Left lobe of liver (tissue), 2 donors: ENCODE measurements at places on chromosomes 5 and 9. TPM values are rescaled to one million over a fixed set of nuclear protein-coding genes. Genes with fewer than 3 reads are reported as not detected.

Gene PDCD1LG2
- total RNA-seq = 0.73 TPM

Gene FABP6
- not detected for total RNA-seq

Gene OTULIN
- 32.1 TPM for total RNA-seq

Gene NUP214
- total RNA-seq = 21.9 TPM

Gene UBAC1
- total RNA-seq = 18.7 TPM

Gene SLC30A5
- 24.7 TPM for total RNA-seq

Gene JADE2
- total RNA-seq = 14.2 TPM

Gene BTNL3
- total RNA-seq = not detected

Gene SMIM33
- not detected for total RNA-seq

Gene IFNA5
- total RNA-seq = not detected

Gene FRMD3
- 0.53 TPM for total RNA-seq

Gene PLEKHG4B
- 0.25 TPM for total RNA-seq

Gene FREM1
- total RNA-seq = 0.86 TPM

Gene NIM1K
- total RNA-seq = 0.50 TPM

Gene CER1
- not detected for total RNA-seq

Gene ADRA1B
- 12.0 TPM for total RNA-seq

Gene CHSY3
- 0.83 TPM for total RNA-seq

Gene SPINK1
- total RNA-seq = 20.0 TPM
